ENCODE measurements at places on chromosomes 3 and 15.

DNA sequence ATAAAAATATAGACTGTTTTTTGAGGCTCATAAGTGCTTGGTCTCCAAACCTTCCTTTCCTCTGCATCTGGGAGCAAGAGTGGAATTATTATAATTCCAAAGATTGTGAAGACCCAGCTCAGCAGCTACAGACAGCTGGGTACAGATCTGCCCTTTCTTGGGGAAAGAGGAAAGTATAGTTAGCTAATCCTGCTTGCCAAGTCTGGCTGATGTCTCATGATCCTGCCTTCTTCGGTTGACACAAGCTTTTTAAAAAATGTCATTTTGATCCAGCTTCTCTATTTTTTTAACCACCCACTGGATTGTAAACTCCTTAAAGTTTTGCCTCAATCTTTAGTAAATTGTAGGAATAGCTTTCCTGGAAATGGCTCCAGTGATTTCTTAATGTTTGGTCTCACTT, 181.1 kb downstream of the LRTM1 start:
- DNase-seq = no peak

DNA sequence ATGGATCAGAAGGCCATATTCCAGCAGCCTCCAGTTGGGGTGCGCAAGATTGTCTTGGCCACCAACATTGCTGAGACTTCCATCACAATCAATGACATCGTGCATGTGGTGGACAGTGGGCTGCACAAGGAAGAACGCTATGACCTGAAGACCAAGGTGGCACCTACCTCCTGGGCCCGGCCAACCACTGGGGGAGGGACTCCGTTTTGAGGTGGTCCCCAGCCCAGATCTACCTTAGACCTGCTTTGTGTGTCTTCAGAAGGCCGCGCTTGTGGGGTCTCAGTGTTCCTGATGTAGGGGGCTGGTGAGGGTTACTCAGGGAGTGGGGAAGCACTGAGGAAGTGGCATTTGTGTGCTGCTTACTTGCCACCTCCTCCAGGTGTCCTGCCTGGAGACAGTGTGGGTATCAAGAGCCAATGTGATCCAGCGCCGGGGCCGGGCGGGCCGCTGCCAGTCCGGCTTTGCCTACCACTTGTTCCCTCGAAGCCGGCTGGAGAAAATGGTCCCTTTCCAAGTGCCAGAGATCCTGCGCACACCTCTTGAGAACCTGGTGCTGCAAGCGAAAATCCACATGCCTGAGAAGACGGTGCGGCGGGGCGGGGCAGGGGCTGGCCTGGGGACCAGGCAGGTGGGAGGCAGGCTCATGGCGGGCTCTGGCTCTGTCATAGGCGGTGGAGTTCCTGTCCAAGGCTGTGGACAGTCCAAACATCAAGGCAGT, 45.0 kb downstream of the DHX30 start:
- no peak for DNase-seq

DNA sequence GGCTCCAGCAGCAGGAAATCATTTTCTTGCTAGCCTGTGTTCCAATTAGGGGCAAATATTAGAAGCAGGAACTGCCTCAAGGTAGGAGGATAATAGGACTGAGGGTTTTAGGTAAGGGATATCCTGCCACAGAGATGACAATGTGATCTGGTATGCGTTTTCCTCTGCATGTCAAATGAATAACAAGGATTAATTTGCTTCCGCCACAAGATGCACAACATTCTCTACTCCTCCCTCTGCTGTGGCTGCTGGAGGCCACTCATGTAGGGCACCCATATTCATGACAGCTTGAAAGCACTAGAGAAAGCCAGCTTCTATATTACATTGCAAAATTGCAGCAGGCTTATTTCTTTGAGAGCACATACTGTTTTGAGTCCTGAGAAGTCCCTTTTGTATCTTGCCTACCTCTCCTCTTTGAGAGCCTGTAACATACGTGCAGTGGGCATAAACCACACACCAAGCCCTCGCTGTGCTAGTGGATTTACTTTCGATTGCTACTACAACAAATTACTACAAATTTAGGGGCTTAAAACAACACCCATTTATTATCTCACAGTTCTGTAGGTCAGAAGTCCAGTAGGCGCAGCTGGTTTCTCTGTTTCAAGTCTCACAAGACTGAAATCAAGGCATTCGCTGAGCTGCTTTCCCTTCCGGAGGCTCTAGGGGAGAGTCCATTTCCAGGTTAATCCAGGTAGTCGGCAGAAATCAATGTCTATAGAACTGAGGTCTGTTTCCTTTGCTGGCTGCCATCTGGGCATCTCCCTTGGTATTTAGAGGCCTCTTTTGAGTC, 5.9 kb upstream of the CD47 start:
- no peak for DNase-seq

DNA sequence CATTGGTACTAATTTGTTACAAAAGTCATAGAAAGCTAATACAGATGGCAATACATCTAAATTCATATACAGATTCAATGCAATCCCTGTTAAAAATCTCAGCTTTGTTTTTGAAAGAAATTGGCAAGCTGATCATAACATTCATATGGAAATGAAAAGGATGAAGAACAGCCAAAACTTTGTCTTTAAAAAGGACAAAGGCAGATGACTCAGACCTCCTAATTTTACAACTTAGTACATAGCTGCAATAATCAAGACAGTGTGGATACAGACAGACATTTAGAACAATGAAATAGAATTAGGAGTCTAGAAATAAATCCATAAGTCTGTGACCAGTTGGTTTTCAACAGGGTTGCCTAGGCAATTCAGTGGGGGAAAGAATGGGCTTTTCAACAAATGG, 63.3 kb downstream of the AQP9 start:
- DNase-seq = no peak

Measured in HS-27A (cell line).